Kidney capillary endothelial cell (primary cell): ENCODE measurements at places on chromosomes 4 and X.

DNA sequence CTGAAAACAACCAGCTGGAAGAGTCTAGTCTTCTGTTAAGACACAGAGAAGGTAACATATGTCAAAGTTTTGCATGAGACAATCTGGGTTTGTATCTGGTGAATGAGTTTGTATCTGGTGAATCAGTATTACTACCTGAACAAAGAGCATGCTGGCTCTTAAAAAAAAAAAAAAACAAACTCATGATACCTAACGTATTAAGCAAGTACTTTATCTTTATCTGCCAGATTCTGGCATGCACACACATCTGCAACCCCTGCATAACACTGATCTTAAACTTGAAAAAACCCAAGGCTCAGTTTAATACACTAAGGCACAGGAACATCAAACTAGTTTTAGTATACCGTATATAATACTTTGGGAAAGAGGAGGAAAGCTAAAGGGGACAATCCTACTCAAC is 5.8 kb downstream of the YTHDC1 start:
- DNase-seq, result no peak

GRCh38 chr4:135731682-135732081 is 1530.1 kb upstream of the PABPC4L start:
- DNase-seq, result no peak

GRCh38 chr4:4875147-4875546 is 15.7 kb downstream of the MSX1 start:
- DNase-seq, result no peak

GRCh38 chrX:9659571-9660195 is 106.0 kb downstream of the GPR143 start:
- DNase-seq, result no peak

- DNase-seq, result no peak
Measured at GRCh38 chr4:177530561-177530960, 88.3 kb upstream of the AGA start.

DNA sequence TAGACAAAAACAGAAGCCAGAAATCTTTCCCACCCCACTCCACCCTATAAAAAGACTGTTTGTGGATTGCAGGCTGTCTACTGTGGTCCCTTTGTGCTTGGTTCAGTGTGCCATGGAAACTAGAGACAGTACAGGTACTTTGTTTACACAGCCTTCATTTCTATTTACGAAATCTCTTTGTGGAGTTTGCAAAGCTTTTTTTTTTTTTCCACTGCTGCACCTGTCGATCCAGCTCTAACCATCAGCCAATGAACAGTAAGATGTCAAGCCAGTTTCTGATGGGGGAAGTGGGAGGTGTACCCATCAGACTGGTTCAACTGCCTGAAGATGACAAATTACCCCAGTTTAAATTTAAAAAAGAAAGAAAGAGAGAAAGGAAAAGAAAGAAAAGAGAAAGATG is 20.2 kb upstream of the LRBA start:
- DNase-seq, result no peak

GRCh38 chr4:9845791-9846493 is 64.5 kb downstream of the DRD5 start:
- no peak for DNase-seq

DNA sequence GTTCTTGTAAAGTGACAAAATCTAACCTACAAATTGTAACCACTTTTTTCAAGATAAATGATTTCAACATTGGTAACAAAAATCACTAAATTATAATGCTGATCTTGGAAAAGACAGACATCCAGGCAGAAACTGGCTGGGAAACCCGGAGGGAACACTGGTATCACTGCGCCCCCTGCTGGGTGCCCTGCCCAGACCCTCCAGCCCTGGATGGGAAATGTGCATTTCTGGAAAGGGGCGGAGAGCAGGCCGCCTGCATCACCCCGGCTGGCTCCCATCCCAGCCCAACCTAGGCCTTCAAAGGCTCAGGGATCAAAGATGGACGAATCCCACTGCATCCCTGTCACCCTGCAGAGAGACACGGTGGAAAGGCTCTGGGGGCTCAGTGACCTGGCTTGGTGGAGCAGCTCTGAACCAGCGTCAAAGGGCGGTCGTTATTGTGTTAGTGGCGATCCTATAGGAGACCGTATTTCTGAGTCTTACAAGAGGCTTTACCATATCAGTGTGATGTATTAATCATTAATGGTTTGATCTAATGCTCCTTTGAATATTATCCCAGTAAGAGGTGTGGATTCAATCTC is 37.3 kb downstream of the ACOX3 start:
- DNase-seq, result peak; percentile 83

DNA sequence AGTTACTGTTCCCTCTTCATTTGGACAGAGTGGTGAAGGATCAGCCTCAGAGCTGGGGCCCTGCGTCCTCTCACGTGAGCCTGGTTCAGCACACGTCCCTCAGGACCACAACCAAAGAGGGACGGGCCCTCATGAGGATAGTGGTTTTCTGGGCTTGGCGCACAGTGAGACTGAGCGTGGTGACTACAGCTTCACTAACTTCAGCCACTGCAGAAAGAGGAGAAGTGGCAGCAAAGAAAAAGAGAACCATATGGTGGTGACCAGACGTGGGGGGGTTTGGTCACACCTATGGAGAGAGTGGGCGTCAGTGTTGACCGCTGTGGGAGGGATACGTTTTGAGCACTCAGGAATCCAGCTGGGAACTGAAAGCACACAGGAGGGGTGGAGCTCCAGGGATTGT is 21.8 kb upstream of the TNIP3 start:
- no peak for DNase-seq

GRCh38 chrX:74924449-74925224 is 615 bp downstream of the NEXMIF start:
- DNase-seq, result no peak

DNA sequence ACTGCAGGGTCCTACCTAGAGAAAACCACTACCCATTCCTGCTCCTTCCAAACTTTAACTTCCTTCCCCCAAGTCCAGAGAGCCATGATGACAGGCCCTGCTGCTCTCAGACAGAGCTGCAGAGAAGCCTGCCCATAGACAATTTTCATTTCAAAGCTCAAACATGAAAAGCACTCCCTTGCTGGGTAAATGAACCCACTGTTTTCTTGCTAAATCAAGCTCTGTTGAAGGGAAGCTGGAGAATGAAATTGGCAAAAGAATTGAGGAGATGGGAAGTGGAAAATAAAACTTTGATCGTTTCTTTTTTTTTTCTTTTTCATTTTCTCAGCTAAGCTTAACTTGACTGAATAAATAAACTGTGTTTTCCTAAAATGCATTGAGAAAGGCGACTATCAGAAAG is 331.1 kb upstream of the CPEB2 start:
- DNase-seq, result no peak

GRCh38 chr4:87316961-87317360 is 5.7 kb downstream of the HSD17B13 start:
- DNase-seq, result no peak

DNA sequence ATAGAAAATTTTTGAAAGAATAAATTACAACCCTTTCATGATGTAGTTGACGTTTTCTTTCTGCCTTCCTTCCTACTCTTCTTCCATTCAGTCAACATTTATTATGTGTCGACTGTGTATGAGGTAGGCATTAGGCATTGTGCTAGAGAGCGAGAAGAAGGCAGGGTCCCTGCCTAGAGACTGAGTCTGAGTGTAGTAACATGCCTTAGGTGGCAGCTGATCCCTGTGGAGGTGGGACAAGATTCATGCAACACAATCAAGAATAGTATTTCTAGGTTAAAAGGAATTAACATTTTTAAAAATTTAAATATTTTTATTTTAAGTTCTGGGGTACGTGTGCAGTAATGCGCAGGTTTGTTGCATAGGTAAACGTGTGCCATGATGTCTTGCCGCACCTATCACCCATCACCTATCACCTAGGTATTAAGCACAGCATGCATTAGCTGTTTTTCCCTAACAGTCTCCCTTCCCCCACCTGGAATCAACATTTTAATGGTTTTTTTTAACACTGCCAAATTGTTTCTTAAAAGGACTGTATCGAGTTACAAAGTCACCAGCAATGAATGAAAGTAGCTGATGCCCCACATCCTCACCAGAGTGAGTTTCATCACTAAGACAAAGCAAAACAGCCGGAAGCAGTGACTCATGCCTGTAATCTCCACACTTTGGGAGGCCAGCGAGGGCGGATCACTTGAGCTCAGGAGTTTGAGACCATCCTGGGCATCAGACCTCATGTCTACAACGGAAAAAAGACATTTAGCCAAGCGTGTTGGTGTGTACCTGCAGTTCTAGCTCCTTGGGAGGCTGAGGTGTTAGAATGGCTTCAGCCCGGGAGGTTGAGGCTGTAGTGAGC is 84.0 kb downstream of the WWC2 start:
- peak; percentile 93 for DNase-seq

GRCh38 chr4:74823194-74823593 is 28.9 kb upstream of the BTC start:
- no peak for DNase-seq

GRCh38 chr4:112145326-112145789 is at the start of gene FAM241A:
Gene FAM241A (plus strand): TSS chr4:112145454. CDS start chr4:112145581, 127 bp downstream.
- DNase-seq, result peak; percentile 79

GRCh38 chr4:93529692-93530372 is 298.7 kb upstream of the ATOH1 start:
- no peak for DNase-seq

DNA sequence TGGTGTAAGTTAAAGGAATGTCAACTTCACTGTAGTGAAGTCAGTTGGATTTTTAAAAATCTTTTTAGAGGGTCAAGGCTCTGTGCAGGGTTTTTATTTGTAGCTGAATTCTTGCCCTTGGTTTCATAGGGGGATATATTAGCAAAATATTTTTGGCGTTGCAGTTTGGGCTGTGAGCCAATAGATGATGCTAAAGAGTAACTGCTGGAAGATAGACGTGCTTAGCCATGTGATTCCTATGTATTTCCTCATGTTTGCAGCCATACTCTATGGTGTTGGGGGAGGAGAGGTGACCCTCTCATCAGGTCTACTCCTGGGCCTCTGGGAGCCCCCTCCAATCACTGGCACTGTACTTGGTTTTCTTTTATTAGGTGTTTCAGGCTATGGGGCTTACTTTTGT is 246.7 kb upstream of the ARHGAP24 start:
- no peak for DNase-seq

- no peak for DNase-seq
Measured at GRCh38 chrX:40003428-40004245, 94.1 kb downstream of the BCOR start.

- no peak for DNase-seq
Measured at GRCh38 chr4:98741952-98742351, 83.5 kb upstream of the TSPAN5 start.

DNA sequence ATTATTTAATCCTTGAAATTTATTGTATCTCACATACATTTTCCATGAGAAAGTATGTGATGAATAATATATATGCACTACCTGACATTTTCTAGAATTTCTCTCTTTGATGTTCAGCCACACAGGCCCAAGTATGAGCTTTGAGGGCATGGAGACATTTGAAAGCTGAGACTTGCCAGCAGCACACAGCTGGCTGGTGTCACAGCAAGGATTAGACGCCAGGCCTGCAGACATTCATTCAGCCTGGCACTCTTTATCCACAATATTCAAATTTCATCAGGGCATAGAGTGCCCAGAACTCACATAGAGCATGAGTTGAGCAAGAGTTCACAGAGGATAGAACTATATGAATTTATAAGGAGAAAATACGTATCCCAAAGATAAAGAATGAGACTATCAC is 74.0 kb downstream of the GRIA2 start:
- no peak for DNase-seq

GRCh38 chr4:162011089-162011488 is 152.7 kb downstream of the FSTL5 start:
- no peak for DNase-seq

GRCh38 chr4:39256436-39256835 is 74.1 kb downstream of the WDR19 start:
- DNase-seq, result no peak

DNA sequence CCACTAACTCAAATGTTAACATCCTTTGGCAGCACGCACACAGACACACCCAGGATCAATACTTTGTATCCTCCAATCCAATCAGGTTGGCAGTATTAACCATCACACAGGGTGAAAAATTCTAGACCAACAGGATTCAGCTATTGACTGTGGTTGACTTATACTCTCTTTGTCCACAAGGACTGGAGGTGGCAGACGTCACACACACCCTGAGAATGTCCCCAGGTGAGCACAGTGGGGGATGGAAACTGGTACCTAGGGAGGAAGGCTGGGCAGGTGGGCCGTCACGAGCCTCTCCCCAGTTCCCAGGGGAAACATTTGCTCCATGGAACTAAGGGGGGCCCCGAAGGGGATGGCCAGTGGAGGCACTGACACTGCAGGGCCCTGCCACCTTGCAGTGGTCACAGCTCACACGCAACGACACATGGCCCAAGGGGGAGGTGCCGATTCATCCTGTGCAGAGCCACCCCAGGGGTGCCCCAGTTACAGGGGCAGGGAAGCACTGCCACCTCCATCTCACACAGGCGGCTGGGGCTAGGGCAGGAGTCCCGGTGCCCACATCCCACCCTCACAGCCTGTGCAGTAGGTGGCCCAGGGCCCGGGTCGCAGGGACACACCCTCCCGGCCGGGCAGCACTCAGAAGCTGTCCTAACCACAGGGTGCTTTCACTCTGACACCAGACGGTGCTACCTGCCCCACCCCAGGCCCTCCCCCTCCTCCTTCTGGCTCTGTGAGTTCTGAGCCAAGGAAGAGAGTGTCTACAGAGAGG is 17.4 kb downstream of the ZFYVE28 start:
- DNase-seq, result no peak

GRCh38 chr4:87688316-87688715 is 38.2 kb downstream of the DMP1 start:
- no peak for DNase-seq

GRCh38 chrX:13750204-13750603 is 15.7 kb downstream of the OFD1 start:
- DNase-seq, result peak; percentile 19

- no peak for DNase-seq
Measured at GRCh38 chr4:13476915-13477314, 7.2 kb downstream of the RAB28 start.

DNA sequence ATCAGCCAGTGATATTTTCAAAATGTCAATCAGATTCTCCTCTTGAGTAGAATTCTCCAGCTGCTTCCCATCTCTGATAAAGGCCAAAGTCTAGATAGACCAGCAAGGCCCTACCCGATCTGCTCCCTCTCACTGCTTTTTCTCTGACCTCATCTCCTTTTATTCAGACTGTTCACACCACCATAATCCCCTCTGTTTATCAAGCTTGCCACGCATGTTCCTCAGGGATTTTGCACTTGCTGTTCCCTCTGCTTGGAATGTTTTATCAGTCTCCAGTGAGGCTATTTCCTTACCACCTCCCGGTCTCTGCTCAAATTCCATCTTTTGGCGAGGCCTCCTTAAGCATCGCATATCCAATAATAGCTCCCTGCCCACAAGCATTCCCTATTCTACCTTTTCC is 20.1 kb downstream of the NOCT start:
- DNase-seq, result no peak

GRCh38 chrX:108640817-108641216 is 95.5 kb downstream of the IRS4 start:
- no peak for DNase-seq

DNA sequence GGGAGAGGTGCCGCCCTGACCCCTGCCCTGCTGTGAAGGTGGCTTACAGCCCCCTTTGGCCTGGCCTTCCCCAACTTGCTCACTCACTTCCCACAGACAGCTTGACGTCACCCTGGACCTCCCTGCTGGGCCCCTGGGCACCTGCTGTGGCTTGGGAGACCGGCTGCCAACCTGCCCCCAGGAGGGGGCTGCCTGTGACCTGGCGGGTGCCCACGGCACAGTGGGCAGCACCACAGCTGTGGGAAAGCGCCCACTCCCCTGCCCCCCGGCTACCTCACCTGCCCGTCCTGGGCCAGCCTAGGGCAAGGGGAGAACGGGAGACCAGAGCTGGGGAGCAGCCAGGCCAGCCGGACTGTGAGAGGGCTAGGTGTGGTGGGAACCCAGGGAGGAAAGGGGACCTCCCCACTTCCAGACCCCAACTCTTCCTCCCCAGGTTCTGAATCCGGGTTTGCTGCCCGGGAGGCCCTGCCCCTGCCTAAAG is 2.4 kb upstream of the ZFP92 start:
- DNase-seq, result no peak
